LNCaP clone FGC (cell line): ENCODE measurements at places on chromosomes 5 and 9.

DNA sequence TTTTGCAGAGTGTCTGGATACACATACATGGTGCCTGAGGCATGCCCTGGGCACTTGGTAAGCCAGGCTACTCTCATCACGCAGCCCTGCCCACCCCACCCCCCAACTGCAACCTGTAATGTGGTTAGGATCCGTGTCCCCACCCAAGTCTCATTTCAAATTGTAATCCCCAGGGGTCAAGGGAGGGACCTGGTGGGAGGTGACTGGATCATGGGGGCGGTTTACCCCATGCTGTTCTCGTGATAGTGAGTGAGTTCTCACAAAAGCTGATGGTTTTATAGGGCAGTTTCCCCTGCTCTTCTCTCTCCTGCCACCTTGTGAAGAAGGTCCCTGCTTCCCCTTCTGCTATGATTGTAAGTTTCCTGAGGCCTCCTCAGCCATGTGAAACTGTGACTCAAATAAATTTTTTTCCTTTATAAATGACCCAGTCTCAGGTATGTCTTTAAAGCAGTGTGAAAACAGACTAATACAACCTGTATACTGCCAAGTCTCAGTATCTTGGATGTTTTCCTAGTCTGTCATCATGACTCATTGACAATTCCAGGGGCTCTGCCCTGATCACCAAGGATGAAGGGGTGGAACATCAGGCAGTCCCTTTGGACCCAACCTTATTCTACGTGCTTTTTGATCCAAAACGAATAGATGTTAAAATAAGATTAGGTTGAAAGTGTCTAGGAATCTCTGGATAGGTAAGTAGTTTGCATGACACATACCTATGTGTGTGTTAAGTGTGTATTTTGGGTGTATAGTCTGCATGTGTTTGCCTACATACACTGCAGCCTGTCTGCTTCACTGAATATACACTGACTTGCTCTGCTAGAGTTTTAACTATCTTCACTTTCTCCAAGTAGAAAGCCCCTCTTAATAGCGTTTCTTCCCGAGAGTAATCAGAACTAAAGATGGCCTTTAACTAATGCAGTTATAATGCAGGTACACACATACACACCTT is 293.8 kb downstream of the SLIT3 start:
- no peak for DNase-seq

DNA sequence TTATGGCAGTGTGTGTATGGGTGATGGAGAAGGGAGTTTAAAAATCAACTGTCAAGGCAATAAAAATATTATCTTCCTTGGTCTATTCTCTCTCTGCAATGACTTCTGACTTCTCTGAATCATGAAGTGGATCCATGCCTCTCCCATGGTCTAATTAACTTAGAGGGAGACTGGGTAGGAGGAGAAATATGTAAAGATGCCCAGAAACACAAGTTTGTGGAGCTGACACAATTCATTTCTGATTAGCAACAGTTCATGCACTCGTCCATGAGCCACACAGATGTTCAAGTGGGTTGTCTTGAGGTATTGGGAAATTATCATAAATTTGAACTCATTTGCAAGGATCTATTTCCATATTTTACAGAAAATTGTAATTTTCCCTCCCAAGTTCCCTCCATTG is 38.1 kb downstream of the INSYN2B start:
- DNase-seq = no peak

DNA sequence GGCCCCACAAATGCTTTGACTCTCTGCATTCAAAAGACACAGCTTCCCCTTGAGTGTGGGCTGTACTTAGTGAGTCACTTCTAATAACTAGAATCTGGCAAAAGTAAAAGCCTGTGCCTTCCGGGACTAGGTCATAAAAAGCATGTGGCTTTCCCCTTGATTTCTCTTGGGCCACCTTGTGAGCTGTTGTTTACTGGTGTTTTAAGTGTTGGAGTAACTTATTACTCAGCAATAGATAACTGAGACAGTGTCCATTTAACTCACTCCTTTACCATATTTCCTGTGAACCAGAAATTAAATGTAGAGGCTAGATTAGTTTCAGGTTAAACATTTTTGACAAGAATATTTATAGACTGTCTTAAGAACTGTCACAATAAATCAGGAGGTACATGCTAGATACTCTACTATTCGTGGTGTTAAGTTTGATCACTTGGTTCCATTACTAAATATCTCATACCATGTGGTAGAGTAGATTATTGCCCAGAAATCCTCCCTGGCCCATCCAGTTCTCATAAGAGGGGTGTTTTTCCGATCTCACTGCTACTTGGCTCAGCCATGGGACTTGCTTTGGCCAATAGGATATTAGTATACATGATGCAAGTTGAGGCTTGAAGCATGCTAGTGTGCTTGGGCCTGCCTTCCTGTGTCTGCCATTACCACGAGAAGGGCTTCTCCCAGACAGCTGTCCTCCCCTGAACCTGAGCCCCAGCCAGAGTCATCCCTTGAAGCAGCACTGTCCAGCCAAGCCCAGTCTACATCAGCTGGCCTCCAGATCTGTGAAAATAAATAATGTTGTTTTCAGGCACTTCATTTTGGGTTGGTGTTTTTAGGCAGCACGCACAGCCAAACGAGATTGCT is 10.4 kb upstream of the CMBL start:
- DNase-seq = no peak

DNA sequence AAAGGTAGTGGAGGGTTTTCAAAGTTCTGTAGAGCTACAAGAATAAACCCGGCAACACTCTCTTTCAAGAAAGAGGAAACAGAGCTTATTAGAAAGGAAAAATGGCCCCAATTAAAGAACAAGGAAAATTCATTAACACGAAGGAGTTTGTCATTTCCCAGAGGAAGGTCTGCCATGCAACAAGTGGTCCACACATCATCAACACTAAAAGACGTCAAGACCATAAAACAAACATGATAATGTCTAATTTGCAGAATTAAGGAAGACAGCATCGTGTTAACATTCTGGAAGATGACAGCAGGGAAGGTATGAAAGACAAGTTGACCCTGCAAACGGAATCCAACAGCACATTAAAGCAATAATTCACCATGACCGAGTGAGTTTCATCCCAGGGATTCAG is 28.6 kb upstream of the NRARP start:
- no peak for DNase-seq

GRCh38 chr5:179732918-179733771 is 523 bp downstream of the MAML1 start:
- no peak for DNase-seq

DNA sequence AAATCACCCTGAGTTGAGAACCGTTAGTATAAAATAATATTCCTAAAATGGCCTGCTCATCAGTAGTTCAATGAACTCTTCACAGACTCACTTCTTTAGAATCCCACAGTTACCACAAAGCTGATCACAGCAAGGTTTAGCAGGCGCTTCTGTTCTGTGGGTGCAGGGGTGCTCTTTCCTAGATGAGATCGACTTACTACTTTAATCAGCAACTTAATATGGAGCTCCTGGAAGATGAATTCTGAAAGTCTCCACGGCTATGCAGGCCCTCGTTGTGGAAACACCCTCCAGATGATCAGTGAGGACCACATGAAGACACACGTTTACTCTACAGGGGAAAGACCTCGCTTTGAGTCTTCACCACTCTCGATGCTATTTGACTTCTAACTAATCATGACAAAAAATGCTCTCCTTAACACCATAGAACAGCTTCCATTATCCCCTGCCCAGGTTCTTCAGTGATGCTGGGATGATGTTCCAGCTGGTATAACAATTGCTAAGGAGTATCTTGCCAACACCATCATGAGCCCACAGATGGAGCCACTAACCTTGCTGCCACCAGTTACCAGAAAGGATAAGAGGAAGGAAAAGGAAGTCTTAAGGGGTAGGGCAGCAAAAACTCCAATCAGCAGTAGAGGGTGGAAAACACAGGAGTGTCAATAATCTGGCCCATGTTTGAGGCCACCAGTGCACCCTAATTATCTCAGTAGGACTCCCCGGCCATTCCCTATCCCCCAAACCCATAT is 17.9 kb upstream of the GPX8 start:
- no peak for DNase-seq

DNA sequence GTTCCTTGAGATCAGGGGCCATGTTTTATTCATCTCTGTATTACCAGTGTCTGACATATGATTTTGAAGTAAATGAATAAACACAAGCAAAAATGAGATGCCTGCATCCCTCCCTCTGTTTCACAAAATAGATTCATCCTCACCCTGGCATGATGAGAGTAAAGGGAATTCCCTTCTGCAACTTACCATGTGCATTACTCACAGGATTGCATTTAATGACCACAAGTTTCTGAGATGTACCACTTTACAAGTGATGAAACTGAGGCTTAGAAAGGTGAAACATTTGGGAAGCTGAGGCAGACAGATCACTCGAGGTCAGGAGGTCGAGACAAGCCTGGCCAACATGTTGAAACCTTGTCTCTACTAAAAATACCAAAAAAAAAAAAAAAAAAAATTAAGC is 74.2 kb upstream of the TNFSF8 start:
- DNase-seq = no peak

GRCh38 chr5:15304066-15304731 is 195.8 kb upstream of the FBXL7 start:
- DNase-seq = no peak

- DNase-seq = no peak
Observed at GRCh38 chr5:3182133-3182876, 413.3 kb upstream of the IRX1 start.

DNA sequence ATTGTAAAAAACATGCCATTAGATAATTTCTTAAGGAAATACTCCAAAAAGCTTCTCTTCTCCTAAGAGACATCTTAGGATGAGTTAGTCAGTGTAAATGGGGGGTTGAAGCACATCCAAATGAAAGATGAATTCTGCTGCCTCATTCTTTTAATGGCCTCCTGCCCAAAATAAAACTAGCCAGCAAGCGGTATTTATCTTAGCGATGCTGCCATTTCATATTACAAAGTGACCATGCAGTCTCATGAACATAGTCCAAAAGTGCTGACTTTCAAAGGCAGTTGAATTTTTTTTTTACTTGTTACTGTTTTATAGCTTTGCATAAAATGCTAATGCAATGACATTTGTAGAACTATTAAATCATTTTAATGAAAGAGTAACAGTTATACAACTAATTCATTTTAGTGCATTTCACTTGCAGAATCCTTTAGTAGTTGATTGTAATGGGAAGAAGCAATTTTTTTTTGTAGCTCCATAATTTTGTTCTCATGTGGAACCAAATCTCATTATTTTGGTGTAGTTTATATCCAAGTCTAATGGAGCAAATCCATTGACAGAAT is 151.5 kb downstream of the CAVIN4 start:
- DNase-seq = peak; percentile 62
